ENCODE measurements at places on chromosomes 12 and 14.

DNA sequence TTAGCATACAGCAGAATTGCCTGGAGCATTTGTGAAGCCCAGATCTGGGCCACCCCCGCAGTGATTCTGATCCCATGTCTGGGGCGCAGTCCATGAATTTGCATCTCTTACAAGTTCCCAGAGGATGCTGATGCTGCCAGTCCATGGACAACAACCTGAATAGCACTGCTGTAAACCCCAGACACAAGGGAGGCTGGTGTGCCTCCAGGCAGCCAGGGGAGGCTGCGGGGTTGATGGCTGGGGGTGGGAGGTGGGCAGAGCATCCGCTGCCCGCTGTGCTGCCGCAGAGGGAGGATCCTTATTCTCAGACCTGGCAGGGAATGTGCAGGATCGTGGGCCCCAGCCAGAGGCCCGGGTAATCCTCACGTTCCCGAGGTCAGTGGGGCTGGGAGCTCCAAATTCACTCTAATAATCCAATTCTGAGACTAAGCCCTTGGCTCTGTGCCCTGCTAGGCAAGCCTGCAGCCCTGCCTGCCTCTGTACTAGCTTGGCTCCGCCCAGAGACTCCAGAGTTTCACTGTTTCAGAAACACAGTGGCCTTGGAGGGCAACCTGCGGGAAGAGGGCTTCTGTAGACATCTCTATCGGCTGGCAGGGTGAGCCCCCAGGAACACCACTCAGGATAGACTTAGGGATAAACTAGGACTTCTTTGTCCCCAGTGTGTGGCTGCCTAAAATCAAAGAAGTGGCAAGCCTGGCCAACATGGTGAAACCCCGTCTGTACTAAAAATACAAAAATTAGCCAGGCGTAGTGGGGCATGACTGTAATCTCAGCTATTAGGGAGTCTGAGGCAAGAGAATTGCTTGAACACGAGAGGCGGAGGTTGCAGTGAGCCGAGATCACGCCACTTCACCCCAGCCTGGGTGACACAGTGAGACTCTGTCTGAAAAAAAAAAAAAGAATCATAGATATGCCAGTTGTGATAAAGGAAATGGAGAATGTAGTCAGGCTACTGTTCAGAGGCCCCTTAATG lies 17.8 kb upstream of the MLEC start:
- DNase-seq: no peak

DNA sequence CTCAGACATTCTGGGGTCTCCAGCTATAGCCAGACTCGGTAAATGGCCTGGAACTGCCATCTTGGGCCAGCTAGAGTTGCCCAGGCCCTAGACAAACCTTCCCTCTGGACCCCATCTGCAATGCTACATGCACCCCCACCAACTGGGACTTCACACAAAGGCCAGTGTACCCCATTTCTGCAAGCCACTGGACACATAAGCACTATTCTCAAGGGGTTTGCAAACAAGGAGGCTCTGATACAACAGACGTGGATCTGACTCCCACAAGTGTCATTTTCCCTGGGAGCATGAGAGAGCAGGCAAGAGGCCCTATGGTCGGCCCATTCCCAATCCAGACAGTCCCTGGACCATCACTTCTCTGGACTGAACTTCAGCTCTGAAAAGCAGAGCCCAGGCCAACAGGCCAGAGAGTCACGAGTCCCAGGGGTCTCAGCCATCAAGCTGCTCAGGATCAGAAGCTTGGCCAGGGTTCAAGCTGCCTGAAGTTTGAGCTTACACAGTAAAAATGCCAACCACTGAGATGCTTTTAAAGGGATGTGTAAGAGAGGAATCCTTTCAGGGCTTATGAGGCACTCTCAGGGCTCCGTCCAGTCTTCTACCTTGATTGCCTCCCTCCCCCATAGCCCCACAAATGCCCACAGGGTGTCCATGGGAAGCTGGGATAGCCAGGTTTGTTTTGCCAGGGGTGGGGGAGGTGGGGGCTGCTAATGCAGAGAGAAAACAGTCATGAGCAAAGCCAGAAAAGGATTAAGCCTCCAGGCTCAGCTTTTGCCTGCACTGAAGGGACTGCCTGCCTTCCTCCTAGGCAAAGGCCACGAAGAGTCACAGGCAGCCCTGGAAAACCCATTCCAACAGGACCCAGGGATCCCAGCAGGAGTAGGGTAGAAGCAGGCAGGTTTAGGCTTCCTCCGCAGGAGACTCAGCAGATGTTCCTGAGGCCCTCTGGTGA lies 31.7 kb upstream of the PNMA1 start:
- DNase-seq: no peak

- no peak for DNase-seq
Observed at GRCh38 chr12:80509781-80510556, 65.9 kb downstream of the PTPRQ start.

GRCh38 chr12:2194060-2194459 lies 141.3 kb downstream of the CACNA1C start:
- no peak for DNase-seq

DNA sequence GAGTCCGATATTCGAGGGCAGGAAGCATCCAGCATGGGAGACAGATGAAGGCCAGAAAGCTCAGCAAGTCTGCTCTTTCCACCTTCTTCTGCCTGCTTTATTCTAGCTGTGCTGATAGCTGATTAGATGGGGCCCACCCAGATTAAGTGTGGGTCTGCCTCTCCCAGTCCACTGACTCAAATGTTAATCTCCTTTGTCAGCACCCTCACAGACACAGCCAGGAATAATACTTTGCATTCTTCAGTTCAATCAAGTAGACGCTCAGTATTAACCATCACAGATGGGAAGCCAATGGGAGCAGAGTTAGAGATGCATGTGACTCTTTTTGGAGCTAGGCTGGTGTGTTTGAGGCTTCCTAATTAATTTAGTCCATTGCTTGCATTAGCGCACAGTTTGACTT lies 17.0 kb downstream of the C12orf75 start:
- DNase-seq: no peak

GRCh38 chr14:78690836-78691235 lies 520.7 kb downstream of the NRXN3 start:
- DNase-seq: no peak

DNA sequence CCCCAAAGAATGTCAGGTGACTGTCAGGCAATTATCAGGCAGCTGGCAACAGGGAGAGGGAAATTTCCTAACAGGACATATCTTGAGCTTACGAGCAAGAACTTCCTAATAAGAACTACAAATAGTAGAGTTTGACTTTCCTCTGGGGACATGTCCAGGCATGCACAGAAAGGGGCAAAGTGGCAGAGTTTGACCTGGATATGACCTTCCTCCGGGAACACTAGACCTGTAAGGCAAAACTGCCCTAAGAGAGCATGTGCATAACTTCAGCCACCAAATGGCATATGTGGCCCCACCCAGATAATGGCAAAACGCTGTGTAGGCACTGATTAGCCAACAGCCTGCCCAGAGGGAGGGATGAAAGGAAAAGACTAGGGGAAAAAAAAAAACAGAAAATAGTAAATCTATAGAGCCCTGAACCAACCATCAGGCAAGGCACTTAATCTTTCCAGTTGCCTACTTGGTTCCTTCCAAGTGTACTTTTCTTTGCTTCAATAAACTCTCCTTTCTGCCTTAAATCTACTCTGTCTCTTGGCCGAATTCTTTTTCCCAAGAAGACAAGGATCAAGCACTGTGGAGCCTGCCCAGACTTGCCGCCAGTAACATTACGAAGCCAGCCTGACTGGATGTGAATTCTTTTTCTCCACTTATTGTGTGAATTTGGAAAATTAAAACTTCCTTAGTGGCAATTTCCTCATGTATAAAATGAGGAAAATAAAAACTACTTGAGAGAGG lies 164.1 kb downstream of the SPTSSA start:
- DNase-seq: no peak
